Mucosa of descending colon (tissue), 3 donors: ENCODE measurements at places on chromosomes 6 and 20. TPM values are rescaled to one million over a fixed set of nuclear protein-coding genes. Genes with fewer than 3 reads are reported as not detected.

GRCh38 chr20:45452772-45453691, 16.5 kb upstream of the WFDC2 start:
- DNase-seq = no peak

- no peak for DNase-seq
These were observed 55.1 kb downstream of the KIF16B start for GRCh38 chr20:16517946-16518783.

LINC00237 gene
- not detected for total RNA-seq

DNA sequence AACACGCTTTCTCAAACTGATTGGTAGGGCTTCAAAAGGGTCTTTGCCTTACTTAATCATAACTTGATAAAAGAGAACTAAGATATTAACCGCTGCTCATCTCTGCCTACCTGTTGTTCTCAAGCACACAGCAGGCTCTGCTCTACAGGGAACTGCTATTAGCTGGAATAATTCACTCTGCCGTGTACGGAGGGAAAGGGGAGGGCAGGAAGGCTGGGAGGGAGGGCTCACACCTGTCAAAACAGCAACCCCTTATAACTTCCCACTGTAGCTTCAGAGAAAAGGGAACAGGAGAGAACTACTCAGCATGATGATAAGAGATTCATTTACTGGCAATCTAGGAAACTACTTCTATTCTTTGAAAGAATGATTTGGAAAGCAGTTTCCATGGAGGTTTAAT, 75.1 kb downstream of the ZMYND8 start:
- no peak for DNase-seq

DNA sequence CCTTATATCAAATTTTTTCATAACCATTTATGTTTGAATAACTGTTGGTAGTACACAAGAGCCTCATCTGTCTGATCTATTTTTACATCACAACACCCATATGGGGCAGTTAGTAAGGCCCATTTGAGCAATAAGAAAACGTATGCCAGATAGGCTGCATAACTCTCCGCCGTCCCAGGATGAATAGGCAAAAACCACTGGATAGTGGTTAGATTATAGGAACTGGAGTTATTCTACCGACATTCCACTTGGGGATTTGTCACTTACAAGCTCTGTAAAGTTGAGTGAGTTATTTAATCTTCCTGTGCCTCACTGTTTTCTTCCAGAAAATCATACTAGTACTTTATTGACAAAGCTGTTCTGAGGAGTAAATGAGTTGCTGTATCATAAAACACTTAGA, 881.9 kb downstream of the QKI start:
- DNase-seq = no peak

DNA sequence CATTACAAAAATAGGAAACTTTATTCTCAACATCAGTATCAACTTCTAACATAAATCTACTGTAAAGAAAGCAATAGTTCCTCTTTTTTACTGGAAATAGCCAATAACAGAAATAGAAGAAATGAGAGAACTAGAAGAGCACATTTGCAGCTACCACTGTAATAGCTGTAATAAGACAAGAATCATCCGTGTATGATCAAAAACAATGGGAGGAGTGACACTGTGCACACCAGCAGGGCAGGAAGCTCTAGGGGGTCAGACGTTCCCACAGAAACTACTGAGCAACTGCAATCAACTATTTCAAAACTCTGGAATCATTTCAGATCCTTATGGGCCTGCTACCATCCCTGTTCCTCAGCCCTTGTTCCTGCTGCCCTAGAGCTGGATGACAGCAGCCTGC, 43.7 kb downstream of the NINL start:
- no peak for DNase-seq

- no peak for DNase-seq
These were observed 287.1 kb upstream of the SGK1 start for GRCh38 chr6:134605034-134605433.

SEC63 gene
- total RNA-seq = 84.9 TPM

GRCh38 chr6:127980996-127981395, 80.1 kb upstream of the THEMIS start:
- DNase-seq = no peak

STMND1 gene
- 0.53 TPM for total RNA-seq

GRCh38 chr20:46034039-46034438, 5.0 kb downstream of the SLC12A5 start:
- no peak for DNase-seq

NFATC2 gene
- total RNA-seq = 7.3 TPM

GRCh38 chr6:132205946-132206345, 195.3 kb downstream of the MOXD1 start:
- DNase-seq = no peak

GRCh38 chr6:84847390-84848160, 83.2 kb upstream of the TBX18 start:
- no peak for DNase-seq

CST2 gene
- not detected for total RNA-seq

- peak; percentile 81 for DNase-seq
These were observed 23.9 kb downstream of the RPRD1B start for GRCh38 chr20:38057351-38057972.

DNA sequence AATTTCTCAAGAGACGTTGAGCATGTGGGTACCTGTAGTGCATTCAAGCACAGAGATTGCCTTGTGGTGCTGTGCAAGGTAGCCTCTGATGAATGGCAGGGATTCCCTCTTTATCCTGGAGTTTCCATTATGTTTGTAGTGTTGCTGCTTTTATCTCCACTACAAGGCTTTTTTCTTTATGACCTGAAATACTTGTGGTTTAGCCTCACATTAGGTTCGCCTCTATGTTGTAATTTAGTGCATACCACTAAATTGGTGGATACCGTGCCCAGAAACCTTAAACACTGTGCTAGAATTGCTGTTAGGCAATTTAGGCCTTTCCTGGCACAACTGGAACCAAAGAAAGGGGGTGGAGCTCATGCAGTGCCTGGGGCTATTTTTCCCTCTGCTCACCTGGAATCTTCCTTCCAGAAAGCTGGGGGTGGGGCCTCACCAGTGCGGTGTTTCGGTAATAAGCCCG, 76.8 kb downstream of the NCOA7 start:
- DNase-seq = no peak

ACTR5 gene
- total RNA-seq = 6.0 TPM

DNA sequence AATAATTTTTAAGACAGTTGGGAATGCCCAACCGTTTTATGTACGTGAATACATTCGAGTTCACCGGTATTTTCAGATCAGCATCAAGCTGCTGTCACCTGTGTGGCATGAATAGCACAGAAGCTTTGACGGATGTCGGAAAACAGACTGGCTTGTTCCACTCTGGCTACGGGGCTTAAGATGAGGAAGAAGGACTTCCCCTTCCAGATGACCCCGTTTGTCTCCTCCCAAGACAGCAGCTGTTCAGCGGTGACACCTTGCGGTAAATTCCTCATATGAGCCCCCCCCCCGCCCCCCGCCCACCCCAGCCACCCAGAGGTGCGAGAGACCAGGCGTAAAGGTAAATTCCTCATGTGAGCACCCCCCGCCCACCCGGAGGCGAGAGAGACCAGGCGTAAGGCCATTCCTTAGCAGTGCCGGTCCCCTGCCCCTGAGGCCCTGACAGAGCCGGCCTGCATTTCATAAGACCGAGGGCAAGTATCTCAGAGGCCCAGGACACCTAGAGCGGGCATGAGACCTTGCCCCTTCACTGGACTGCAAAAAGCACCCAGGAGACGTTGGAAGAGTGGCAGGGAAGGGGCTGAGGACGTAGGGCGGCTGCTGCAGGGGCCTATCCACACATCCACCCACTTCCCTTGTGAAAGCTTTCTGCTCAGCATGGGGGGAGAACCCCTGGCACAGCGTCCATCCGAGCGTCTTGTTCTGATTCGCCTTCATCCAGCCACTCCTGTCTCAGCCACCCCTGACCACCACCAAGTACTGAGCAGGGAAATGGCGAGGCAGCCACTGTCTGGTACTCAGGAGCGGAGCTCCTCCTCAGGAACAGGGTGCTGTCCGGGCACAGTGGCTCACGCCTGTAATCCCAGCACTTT, 7.3 kb upstream of the PCMTD2 start:
- DNase-seq = no peak

DNA sequence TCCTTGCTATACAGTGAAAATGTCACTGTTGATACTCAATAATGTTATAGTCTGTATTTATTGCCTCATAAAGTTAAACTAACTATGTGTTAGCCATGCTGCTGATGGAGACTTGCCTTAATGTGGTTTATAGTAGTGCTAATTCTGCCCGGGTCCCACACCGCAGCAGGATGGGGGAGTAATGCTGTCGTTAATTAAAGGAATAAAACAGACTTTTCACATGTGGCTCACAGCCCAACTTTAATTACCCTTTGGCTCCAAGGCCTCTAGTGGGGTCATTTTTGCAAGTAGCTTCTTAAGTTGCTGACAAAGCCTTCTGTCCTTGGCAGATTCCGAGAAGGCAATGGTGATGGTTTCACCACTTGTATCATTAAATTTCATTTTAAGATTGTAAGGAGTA, 634.3 kb downstream of the TBC1D32 start:
- no peak for DNase-seq

- DNase-seq = no peak
These were observed 118.1 kb downstream of the SYNDIG1 start for GRCh38 chr20:24587384-24588046.

GRCh38 chr20:36035745-36036144, 67.4 kb downstream of the CNBD2 start:
- no peak for DNase-seq

- peak; percentile 76 for DNase-seq
These were observed 26.9 kb downstream of the SPATA2 start for GRCh38 chr20:49888212-49889000.

- DNase-seq = no peak
These were observed 2.2 kb upstream of the BFSP1 start for GRCh38 chr20:17533396-17533795.

- no peak for DNase-seq
These were observed 5.8 kb upstream of the FAM217A start for GRCh38 chr6:4084444-4085331.

DNA sequence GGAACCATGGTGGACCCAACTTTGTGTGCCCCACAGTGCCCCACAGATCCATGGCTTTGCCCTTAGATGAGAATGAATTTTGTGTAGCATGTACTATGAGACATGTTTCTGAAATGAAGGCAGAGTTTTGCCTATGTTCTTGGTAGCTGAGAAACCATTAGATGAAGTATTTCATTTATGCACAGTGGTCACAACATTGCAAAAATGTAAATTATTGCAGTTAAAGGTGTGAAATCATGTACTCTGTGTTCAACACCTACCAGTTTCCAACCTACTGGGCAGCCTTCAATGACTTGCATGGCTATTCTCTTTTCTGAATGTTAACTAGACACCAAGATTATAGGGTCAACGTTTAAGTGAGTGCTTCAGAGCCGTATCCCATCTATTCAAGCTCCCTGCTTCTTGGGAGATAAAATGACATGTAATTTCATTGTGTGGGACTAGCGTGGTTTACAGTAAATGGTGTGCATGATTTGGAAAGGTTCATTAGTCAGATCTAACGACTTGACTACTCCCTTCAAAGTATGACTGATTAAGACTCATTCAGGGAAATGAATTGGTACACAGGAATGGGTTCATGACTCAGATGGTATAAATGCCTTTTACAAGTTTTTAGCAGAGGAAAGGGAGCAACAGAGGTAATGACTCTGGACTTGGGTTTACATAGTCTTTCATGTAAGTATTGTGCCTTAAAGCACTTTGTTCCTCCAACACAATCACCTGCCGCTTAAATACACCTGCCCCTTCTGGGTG, 106.1 kb upstream of the AKIRIN2 start:
- no peak for DNase-seq

AVP gene
- total RNA-seq = not detected

- no peak for DNase-seq
These were observed 70.2 kb upstream of the ENPP5 start for GRCh38 chr6:46240866-46241565.

CYP39A1 gene
- 4.5 TPM for total RNA-seq

GRCh38 chr6:68718385-68719073, 83.4 kb downstream of the ADGRB3 start:
- no peak for DNase-seq

GRCh38 chr20:60804240-60804917, 447.7 kb upstream of the CDH4 start:
- DNase-seq = no peak
